DND-41 (cell line): ENCODE measurements at places on chromosomes 13 and 19.

DNA sequence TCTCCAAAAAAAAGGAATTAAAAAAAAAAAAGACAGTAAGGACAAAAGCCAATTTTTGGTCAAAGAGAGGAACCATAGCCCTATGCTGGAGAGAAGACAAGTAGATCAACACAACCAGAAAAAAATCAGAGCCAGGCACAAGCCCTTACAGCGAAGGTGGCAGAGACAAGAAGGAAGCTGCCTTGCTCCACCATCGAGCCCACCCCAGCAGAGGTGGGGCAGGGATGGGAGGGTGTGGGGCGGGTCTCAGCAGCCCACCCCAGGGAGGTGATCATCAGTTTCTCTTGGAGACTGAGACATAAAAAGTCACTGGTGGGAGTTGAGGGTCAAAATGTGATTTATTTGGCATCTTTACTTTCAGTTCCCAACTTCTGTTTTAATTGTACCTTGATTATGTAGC lies 332.4 kb downstream of the FOXO1 start:
- no peak for DNase-seq
- no peaks in the 10 kb centered on the region for H3K36me3 ChIP-seq
- H3K27me3 ChIP-seq = no peaks in the 10 kb centered on the region
- no peaks in the 10 kb centered on the region for H3K4me1 ChIP-seq
- H3K4me3 ChIP-seq = no peak overlapping the region

GRCh38 chr13:31755803-31756212 lies 16.5 kb downstream of the RXFP2 start:
- H3K4me3 ChIP-seq = no peak overlapping the region
- no peak overlapping the region for H3K27ac ChIP-seq
- no peak for DNase-seq
- H3K4me1 ChIP-seq = no peaks in the 10 kb centered on the region

DNA sequence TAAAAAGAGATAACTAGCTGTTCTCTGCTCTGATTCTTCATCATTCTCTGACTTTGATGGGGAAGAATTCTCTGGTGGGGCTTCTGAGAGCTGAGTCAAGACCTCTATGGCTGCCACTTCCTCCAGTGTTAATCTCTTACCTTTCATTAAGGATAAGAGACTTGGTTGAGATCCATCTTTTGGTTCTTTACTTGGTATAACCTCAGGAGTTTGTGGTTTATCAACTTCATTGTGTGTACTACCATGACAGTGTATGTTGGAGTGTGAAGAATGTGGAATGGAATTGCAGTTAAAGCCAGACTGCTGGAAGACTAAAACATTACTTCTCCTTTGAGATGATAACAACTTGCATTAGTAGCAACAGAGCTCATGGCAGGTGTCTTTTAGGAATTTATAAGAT lies 222.0 kb downstream of the SLITRK5 start:
- no peak overlapping the region for H3K4me3 ChIP-seq
- no peaks in the 10 kb centered on the region for H3K27me3 ChIP-seq
- DNase-seq = no peak
- no peaks in the 10 kb centered on the region for H3K36me3 ChIP-seq
- H3K4me1 ChIP-seq = no peaks in the 10 kb centered on the region

GRCh38 chr19:4591320-4591719 lies 31.8 kb upstream of the SEMA6B start:
- no peak overlapping the region for H3K4me3 ChIP-seq
- H3K27me3 ChIP-seq = no peaks in the 10 kb centered on the region
- no peak overlapping the region for H3K27ac ChIP-seq
- DNase-seq = no peak

GRCh38 chr13:33438918-33439317 lies 153.4 kb upstream of the STARD13 start:
- no peak overlapping the region for H3K4me3 ChIP-seq
- no peaks in the 10 kb centered on the region for H3K4me1 ChIP-seq
- no peaks in the 10 kb centered on the region for H3K36me3 ChIP-seq
- no peak overlapping the region for H3K27ac ChIP-seq

- no peaks in the 10 kb centered on the region for H3K27me3 ChIP-seq
- no peaks in the 10 kb centered on the region for H3K4me1 ChIP-seq
- no peak for DNase-seq
- no peak overlapping the region for H3K27ac ChIP-seq
- no peak overlapping the region for H3K4me3 ChIP-seq
These were observed 84.8 kb downstream of the SERP2 start for GRCh38 chr13:44458313-44458975.

DNA sequence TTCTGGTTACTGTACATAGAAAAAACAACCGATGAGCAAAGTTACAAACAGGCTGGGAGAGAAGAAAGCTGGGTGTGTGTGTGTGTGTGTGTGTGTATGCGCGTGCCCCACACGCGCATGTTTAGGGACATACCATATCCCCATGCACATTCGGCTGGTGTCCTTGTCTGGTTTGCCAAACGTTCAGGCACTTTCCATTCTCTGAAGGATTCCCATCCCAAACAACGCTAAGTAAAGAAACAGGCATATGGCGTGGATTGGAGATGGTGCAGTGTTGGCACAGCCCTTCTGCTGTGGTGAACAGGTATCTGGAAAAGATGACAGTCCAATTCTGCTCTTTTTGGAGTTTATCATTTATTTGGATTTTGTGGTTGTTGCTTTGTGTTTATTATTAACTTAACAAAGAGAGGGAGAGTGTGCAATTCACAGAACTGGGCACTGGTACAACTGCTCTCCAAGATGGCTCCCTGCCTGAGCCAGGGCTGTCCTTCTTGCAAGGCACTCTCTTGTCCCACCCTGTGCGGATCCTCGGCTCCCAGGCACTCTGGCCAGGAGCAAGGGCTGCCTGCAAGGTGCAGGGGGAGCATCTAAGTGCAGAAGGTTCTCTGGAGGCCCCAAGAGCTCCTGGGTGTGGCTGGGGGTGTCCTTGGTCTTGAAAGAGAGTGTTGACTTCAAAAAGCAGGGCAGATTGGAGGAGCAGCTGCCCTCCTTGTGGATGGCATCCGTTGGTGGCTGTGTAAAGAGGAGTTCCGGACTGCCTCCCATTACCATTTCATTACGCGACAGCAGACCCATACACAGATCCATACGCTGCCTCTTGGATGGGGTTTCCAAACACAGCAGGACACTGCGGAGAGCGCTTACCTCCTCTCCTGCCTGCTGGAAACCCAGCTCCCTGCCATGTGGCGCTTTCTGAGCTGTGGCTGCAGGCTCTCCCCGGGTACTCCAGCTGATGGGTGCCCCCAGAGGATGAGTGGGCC lies 263.1 kb downstream of the ZNF536 start:
- no peaks in the 10 kb centered on the region for H3K27me3 ChIP-seq
- no peak for DNase-seq
- no peaks in the 10 kb centered on the region for H3K36me3 ChIP-seq

GRCh38 chr19:39802958-39803357 lies 24.3 kb downstream of the LEUTX start:
- H3K36me3 ChIP-seq = no peaks in the 10 kb centered on the region
- no peak overlapping the region for H3K27ac ChIP-seq
- peaks cover 21% of the 10 kb centered on the region for H3K27me3 ChIP-seq
- no peaks in the 10 kb centered on the region for H3K4me1 ChIP-seq
- no peak overlapping the region for H3K4me3 ChIP-seq

DNA sequence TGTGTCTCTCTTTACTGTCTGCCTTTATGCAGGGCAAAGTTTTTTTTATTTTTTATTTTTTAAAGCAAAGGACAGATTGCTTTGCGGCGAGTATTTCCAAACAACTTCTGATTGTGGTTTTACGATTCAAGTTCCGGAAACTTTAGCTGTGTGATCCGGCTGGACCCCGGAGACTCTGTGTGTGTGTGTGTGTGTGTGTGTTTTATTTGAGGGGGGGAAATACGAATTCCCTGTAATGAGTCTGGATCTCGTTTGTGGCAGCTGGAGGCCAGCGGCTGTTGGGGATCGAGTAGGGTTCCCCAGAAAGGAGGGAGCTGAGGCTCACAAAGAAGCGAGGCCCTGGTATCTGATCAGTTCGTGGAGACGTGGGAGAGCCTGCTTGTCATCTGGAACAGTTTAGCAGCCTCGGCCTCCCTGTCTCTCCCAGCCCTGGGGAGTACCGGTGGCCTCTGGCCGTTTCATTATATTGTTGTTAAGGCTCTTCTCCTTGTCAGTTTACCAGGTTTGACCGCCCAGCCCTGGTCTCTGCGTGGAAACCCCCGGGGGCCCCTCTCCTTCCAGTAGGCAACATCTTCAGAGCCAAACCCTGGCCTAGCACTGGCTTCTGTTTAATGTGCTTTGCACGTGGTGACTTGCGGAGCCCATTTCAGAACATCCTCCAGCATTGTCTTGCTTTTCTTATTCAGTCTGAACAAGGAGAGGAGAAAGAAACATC lies 1.3 kb downstream of the FARP1 start:
- no peaks in the 10 kb centered on the region for H3K27me3 ChIP-seq
- H3K4me3 ChIP-seq = no peak overlapping the region
- H3K36me3 ChIP-seq = no peaks in the 10 kb centered on the region

DNA sequence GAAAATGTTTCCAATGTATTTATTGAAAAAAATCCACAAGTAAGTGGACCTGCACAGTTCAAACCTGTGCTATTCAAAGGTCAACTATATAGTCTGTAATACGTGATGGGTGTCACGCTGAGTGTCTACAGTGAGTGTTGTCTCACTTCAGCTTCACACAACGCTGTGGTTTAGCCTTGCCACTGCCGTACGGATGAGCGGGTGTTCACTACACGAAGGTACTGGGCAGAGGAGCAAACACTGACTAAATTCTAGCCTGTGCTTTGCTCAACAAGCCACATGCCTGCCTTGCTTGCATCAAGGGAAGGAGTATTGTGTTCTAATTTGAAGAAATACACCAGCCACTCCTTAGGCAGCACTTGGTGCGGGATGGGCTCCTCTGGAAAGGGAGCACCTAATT lies 3.4 kb upstream of the FFAR3 start:
- DNase-seq = no peak
- no peaks in the 10 kb centered on the region for H3K36me3 ChIP-seq
- no peak overlapping the region for H3K27ac ChIP-seq
- no peak overlapping the region for H3K4me3 ChIP-seq

DNA sequence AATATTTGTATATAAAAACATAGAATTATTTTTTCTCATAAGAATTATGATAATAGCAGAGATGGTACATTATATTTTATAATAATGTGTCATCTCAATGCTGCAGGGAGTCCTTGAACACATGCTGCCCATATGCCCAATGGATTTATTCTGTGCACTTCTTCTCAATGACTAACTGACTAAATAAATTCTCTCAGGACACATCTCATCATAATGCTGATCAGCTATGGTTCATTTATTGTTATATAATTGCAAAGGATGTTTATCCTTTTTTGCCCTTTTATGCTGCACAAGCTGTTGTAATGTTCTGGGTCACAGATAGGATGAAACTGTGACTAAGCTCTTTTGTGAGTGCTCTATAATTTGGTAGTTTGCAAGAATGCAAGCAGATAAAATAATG lies 1273.3 kb upstream of the ATXN8OS start:
- no peak for DNase-seq
- H3K27ac ChIP-seq = no peak overlapping the region
- H3K27me3 ChIP-seq = no peaks in the 10 kb centered on the region
- H3K4me3 ChIP-seq = no peak overlapping the region
- H3K36me3 ChIP-seq = no peaks in the 10 kb centered on the region

- DNase-seq = no peak
- H3K4me1 ChIP-seq = no peaks in the 10 kb centered on the region
- peaks cover 3% of the 10 kb centered on the region for H3K27me3 ChIP-seq
- H3K4me3 ChIP-seq = no peak overlapping the region
- no peaks in the 10 kb centered on the region for H3K36me3 ChIP-seq
These were observed 32.2 kb downstream of the LACC1 start for GRCh38 chr13:43911871-43912270.
